ENCODE measurements at places on chromosomes 4 and X.

GRCh38 chr4:128449251-128449650 lies 161.6 kb upstream of the PGRMC2 start:
- no peak for DNase-seq

GRCh38 chr4:129966175-129966574 lies 870.2 kb downstream of the C4orf33 start:
- no peak for DNase-seq

- DNase-seq: no peak
Measured at GRCh38 chrX:2609431-2610238, 81.5 kb upstream of the CD99 start.

GRCh38 chr4:130479020-130479419 lies 1383.1 kb downstream of the C4orf33 start:
- DNase-seq: no peak

DNA sequence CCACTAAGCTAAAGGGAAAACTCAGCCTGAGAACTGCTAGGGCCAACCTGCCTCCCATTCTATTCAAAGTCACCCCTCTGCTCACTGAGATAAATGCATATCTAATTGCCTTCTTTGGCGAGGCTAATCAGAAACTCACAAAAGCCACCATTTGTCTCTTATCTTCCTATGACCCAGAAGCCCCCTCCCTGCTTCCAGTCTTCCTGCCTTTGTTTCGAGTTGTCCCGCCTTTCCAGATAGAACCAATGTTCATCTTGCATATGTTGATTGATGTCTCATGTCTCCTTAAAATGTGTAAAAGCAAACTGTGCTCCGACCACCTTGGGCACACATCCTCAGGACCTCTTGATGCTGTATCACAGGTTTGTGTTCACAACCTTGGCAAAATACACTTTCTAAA lies 459.8 kb downstream of the FSTL5 start:
- no peak for DNase-seq

- DNase-seq: no peak
Measured at GRCh38 chrX:42778096-42778495, at the start of gene PPP1R2C. Gene PPP1R2C, minus strand, starts transcription at chrX:42778163. Its CDS starts 84 bp downstream, at chrX:42778079.

- DNase-seq: no peak
Measured at GRCh38 chr4:168920441-168921065, 89.5 kb downstream of the CBR4 start.

DNA sequence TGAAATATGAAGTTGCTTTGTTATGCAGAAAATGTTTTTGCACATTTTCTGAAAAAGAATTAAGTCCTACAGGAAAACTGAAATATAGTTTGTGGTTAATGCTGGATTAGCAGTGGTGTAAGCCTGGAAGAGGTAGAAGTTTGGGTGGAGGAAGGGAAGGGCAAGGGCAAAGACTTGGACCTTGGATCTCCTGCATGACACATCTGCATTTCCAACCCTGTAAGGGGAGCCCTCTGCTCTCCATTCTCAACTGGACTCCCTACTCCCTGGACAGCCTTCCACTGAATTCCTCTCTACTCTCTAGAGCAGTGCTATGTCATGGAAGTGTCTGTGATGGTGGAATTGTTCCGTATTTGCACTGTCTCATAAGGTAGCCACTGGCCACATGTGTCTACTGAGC lies 4.6 kb downstream of the CASP6 start:
- no peak for DNase-seq

- DNase-seq: no peak
Measured at GRCh38 chr4:139454111-139455045, at the start of gene RAB33B. Gene RAB33B, plus strand, starts transcription at chr4:139454121. Its CDS starts 75 bp downstream, at chr4:139454196.

DNA sequence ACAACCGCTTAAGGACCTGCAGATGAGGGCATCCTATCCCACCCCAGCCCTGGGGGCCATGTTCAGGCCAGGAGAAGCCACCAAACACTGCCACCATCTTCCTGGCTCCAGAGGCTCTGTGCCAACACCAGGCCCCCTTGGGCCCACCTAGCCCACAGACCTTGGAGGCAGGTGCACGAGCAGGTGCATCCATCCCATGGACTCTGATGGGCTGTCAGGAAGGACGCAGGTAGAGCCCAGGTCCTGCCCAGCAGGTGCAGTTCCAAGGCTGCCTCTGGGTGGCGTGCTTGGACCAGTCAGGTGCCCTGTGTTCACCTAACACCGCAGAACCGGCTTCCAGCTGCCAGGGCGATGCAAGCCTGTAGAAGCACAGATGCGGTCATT lies 22.8 kb upstream of the PDE6B start:
- DNase-seq: peak; percentile 74

- no peak for DNase-seq
Measured at GRCh38 chr4:124209211-124209610, 503.3 kb downstream of the ANKRD50 start.

GRCh38 chr4:173500841-173501591 lies 29.0 kb downstream of the HAND2 start:
- DNase-seq: no peak

- DNase-seq: no peak
Measured at GRCh38 chr4:128527946-128528576, 240.4 kb upstream of the PGRMC2 start.
